ENCODE measurements at places on chromosomes 7 and 10. TPM values are rescaled to one million over a fixed set of nuclear protein-coding genes. Genes with fewer than 3 reads are reported as not detected.

The GPR26 gene
- not detected for polyA plus RNA-seq

GRCh38 chr7:39360038-39360437 lies 206.2 kb upstream of the YAE1 start:
- no peak overlapping the region for H3K4me3 ChIP-seq
- no peak overlapping the region for H3K27ac ChIP-seq
- no peaks in the 10 kb centered on the region for H3K4me1 ChIP-seq
- no peaks in the 10 kb centered on the region for H3K27me3 ChIP-seq

The ZNF3 gene
- polyA plus RNA-seq = 16.6 TPM

The IL15RA gene
- polyA plus RNA-seq = 3.8 TPM

Data from keratinocyte (primary cell).